ENCODE measurements at places on chromosomes 11 and 22.
A peak's percentile ranks its signal among the peaks of the same experiment; 100 is the strongest.

DNA sequence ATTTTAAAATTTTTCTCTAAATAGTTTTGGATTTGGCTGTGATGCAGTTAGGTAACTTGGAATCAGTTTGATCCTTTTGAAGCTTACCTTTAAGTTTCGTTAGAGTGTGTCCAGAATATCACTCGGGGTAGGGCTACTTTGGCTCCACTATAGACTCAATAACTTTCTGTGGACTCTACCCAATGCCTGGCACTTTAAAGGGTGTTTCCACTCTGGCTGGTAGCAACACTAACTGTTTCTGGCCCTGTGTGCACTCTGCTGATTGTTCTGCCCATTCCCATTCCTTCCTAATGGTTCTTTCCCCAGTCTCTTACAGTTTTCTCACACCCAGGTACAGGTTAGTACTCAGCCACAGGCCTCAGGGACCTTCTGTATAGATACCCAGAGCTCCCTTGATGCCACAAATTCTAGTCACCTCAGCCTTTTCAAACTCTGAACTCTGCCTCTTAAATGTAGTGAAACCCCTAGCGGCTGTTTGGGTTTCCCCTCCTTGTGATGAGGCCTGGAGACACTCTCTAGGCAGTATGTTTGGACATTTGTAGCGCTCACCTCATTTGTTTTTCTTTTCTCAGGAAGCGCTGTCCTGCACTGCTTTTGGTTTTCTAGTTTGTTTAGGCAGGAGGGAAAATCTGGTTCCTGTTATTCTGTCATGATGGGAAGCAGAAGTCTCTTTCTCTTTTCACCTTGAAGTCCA lies 16.8 kb downstream of the CUL5 start:
- no peak for DNase-seq

- no peak for DNase-seq
These were observed 204.2 kb upstream of the MTNR1B start for GRCh38 chr11:92765082-92765840.

- no peak for DNase-seq
These were observed 6.4 kb downstream of the CD6 start for GRCh38 chr11:60977836-60978235.

DNA sequence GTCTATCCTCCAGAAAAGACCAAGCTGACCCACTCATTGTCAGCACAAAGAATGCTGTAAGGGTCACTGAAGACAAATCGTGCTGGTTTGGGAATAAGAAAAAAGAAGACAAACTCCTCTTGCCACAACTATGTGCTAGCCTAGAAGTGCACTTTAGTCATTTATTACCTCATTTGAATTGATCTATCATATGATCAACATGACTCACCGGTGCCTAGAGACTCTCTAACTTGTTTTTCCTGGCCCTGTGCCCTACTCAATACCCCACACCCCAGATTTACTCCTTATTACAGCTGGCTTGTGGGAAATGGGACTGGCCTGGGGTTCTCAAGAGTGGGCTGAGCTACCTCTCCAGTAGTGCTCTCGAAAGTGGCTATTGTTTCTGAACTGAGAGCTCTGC lies 35.9 kb upstream of the HORMAD2 start:
- DNase-seq, result peak; percentile 35

- DNase-seq, result no peak
These were observed 329.6 kb upstream of the B3GAT1 start for GRCh38 chr11:134741453-134742223.

- DNase-seq, result no peak
These were observed 23.7 kb upstream of the MICAL3 start for GRCh38 chr22:18048041-18048440.

DNA sequence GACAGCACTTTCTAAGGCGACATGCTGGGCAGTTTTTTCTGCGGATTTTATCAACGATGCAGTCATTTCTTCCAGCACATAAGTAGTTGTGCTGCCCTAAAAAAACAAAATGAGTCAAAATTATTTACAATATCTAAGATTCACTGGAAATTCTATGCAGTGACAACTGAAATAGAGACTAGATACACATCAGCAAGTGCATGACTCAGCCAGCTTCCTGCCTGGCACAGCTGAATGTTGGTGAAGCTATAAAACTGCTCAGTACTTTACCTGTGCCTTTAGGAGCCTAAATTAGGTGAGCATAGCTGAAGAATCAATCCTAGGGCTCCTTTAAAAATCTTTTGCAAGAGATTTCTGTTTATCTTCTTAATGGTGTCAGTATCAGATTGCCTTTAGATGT lies 37.8 kb downstream of the PGR start:
- no peak for DNase-seq

- no peak for DNase-seq
These were observed 492.8 kb downstream of the INSC start for GRCh38 chr11:15607361-15608036.

- no peak for DNase-seq
These were observed 53.2 kb downstream of the IRAG1 start for GRCh38 chr11:10640308-10640707.

GRCh38 chr11:116326146-116326545 lies 446.6 kb downstream of the BUD13 start:
- no peak for DNase-seq

DNA sequence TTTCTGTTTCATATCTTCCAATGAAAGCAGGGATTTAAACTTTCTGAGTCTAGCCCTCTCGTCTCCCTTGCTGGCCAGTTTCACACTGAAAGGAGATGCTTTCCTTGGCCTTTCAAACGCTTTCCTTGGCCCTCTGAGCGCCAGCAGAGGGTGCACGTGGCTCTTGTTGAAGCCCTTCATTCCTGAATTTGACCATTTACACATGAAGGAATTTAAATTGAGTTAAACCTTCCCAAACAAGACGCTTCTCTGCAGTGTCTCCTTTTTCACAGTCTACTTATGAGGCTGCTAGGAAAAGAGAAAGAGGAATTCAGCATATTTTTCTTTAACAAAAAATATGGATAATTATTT lies 21.6 kb downstream of the NNMT start:
- DNase-seq, result no peak

GRCh38 chr11:95229199-95229992 lies 1.6 kb downstream of the SESN3 start:
- no peak for DNase-seq

GRCh38 chr11:74463216-74463615 lies 4.1 kb downstream of the KCNE3 start:
- DNase-seq, result no peak

DNA sequence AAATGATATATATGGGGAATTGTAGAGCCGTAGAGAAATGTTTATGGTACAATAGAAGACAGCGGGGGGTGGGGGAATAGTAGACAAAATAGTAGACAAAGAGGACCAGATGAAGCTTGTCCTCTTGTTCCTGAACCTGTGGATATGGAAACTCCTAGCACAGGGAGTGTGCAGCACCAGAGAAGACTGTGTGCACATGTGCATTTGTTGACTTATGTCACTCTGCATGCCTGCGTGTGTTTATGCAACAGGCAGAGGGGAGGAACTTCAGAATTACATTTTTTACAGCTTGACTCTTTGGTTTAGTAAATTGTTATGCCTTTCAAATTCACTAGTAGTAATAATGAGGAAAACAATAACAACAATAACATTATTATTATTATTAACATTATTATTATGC lies 36.0 kb downstream of the TENM4 start:
- DNase-seq, result no peak

- DNase-seq, result no peak
These were observed 61.3 kb upstream of the PRODH start for GRCh38 chr22:18997306-18997924.

DNA sequence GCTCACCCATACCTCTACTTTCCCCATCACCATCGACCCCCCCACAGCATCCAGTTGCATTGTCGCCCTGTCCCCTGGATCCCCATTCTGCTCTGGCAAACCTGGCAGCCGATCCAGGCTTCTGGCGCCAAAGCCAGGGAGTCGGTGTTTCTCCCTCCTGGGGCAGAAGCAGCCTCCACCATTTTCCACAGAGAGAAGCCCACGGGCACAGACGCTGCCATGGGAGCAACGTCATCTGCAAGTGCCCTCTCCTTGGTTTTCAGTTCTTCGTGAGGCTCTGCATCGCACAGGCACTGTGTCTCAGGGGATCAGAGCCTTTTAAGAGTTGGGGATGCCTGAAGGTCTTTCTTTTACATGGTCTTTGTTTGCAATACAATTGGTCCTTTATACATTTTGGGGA lies 2.3 kb downstream of the YPEL4 start:
- DNase-seq, result no peak

- no peak for DNase-seq
These were observed 615.0 kb upstream of the ARHGAP42 start for GRCh38 chr11:100072131-100072530.

DNA sequence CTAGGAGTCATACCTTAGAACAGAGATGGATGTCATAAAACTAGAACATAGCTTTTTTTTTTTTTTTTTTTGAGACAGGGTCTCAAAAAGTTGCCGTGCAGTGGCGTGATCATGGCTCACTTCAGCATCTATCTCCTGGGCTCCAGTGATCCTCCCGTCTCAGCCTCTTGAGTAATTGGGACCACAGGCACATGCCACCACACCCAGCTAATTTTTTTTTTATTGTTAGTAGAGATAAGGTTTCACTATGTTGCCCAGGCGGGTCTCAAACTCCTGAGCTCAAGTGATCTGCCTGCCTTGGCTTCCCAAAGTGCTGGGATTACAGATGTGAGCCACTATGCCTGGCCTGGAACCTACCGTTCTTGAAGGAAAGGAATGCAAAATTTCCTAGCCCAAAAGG lies 8.8 kb upstream of the CEP295 start:
- no peak for DNase-seq

- no peak for DNase-seq
These were observed 1.7 kb upstream of the JAM3 start for GRCh38 chr11:134066943-134067885.

GRCh38 chr11:127061947-127062346 lies 61.4 kb upstream of the KIRREL3 start:
- DNase-seq, result no peak

GRCh38 chr11:118838905-118839553 lies 44.7 kb upstream of the CXCR5 start:
- DNase-seq, result no peak

GRCh38 chr22:30302810-30303138 lies 13.5 kb upstream of the CASTOR1 start:
- no peak for DNase-seq

DNA sequence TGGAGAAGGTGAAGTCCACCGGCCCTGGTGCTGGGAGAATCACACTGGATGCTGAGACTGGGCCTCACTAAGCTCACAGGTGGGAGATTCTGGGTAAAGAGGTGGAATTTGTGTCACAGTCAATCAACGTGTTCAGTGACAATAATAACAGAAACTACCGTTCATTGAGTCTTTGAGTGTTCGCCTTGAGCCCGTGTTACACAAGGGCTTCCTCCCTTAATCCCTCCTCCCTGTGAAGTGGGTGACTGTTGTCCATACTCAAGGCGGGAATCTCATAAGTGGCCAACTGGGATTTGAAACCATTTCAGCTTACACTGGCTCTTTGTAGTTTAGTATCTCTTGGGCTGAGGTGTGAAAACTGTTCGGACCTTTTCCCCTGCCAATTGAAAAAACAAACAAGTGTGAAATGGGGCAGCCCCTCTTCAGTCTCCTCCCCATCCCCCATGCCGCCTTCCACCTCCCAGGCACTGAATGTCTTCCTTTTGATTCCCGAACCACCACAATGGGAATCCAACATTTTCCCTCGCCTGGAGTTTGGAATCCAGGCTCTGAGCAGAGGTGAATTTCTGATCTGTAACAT lies 502.4 kb downstream of the MIAT start:
- DNase-seq, result no peak

DNA sequence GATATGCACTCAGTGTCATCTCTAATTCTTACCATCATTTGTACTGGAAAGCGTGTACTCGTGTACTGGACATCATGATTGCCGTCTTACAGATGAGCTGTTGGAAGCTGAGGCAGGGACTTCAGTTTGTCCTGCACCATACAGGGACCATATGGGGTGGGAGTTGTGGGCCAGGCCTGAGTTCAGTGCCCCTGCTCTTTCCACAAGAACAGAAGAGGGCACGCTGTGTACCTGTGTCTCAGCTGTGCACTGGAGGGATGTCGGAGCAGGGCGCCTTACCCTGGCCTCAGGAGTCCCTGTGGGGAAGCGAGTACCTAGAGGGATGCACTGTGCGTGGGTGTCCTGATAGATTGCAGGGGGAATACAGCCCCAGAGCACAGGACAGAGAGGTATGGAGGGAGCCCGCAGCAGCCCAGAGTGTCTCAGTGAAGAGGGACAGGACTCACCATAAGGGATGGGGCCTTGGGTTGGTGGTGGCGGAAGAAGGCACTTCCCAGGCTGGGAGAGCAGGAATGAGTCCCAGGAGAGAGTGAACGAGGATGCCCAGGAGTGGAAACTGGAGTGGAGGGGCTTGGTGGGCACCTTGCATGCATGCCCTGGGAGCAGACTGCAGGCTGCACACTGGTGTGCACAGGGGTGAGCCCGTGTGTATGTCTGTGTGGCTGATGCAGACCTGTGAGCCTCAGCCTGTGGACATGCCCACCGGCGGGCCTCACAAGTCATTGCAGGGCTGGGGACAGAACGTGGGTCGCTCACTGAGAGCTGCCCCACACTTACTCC lies 329.7 kb downstream of the TBC1D22A start:
- DNase-seq, result no peak

GRCh38 chr11:13955971-13956421 lies 6.5 kb upstream of the SPON1 start:
- DNase-seq, result peak; percentile 33

GRCh38 chr11:111741751-111742150 lies 24.4 kb downstream of the PPP2R1B start:
- DNase-seq, result no peak

DNA sequence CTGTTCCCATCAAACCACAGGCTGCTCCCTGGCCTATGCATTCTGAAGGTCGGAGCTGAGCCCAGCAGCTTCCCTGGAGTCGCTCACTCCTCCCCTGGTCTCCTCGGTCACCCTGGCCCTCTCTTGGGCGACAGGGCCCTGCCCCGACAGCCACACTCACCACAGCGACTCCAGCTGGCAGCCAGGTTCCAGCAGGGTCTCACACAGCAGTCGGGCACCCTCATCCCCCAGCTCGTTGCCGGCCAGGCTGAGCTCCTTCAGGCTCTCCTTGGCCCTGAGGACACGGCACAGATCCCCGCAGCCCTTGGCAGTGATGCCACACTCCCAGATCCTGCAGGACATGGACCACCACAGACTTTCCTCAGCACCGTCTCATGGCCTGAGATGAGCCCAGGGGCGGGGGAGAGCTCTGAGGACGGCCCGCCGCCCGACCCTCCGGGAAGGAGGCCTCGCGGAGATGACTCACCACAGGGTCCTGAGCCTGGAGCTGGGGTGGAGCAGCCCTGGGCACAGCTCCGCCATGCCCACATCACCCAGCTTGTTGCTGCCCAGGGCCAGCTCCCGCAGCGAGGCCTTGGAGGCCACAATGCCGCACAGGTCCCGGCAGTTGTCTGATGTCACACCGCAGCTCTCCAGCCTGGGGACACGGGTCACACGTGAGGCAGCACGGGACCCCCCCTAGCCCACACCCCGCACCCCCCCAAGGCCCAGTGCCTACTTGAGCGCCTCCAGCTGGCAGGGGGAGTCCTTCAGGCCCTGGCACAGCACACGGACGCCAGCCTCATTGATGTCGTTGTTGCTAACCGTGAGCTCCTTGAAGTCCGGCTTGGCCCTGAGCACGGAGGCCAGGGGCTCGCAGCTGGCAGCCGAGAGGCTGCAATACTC lies 8.5 kb downstream of the RNH1 start:
- no peak for DNase-seq

- no peak for DNase-seq
These were observed 460.5 kb downstream of the LRRC4C start for GRCh38 chr11:40998920-40999319.
